ENCODE measurements at places on chromosomes 3 and 15.

DNA sequence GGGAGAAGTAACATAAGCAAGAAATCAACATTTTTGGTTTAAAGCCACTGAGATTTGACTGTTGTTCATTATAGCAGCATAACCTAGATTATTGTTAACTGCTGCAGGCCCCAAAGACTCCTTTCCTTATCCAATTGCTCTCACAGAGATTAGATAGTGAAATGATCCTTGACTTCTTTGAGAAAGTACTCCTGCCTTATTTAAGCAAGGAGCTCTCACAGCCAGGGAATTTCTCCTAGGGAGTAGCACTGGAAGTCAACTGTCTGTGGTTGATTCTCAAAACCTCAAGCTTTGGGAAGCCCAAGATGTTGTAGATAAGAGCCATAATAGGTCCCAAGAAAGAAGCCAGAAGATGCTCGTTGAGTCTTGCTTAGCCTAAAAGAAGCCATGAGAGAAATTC lies 151.8 kb upstream of the TSC22D2 start:
- no peak for DNase-seq

- DNase-seq = peak; percentile 68
Measured at GRCh38 chr3:197256836-197257444, 41.5 kb downstream of the DLG1 start.

GRCh38 chr15:78691851-78692421 lies 50.9 kb upstream of the CHRNB4 start:
- DNase-seq = no peak

- no peak for DNase-seq
Measured at GRCh38 chr15:31151301-31152233, 50.0 kb upstream of the TRPM1 start.

- peak; percentile 46 for DNase-seq
Measured at GRCh38 chr3:112348943-112349342, 16.0 kb downstream of the CD200 start.
